ENCODE measurements at places on chromosomes 6 and 20. TPM values are rescaled to one million over a fixed set of nuclear protein-coding genes. Genes with fewer than 3 reads are reported as not detected.
A peak's percentile ranks its signal among the peaks of the same experiment; 100 is the strongest.

AKAP7 gene
- polyA plus RNA-seq = 12.7 TPM

CDH26 gene
- polyA plus RNA-seq = 0.95 TPM

GPR6 gene
- polyA plus RNA-seq = not detected

C6orf89 gene
- 30.6 TPM for polyA plus RNA-seq

RBPJL gene
- not detected for polyA plus RNA-seq

CCNC gene
- polyA plus RNA-seq = 44.0 TPM

CRISP2 gene
- polyA plus RNA-seq = not detected

WFDC12 gene
- not detected for polyA plus RNA-seq

MEP1A gene
- polyA plus RNA-seq = not detected

OLIG3 gene
- polyA plus RNA-seq = not detected

DNA sequence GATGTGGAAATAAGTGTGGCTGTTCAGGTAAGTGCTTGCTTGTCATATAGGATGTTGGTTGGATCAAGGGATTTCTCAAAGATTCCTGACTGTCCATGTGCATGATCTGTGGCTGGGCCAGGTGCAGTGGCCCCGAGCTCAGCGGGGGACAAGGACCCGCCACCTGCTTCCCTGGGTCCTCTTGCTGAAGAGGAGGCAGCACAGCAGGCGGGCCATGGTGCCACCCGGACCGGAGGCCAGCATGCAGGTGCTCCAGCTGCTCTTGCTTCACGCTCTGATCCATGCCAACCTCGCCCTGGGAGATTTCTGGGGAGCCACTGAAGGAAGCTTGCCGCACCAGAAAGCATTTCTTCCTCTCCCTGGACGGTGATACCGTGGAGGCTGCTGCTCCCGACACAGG is 173.8 kb downstream of the HIVEP2 start:
- no peak for DNase-seq

- DNase-seq = no peak
These were observed 164.1 kb upstream of the SALL4 start for GRCh38 chr20:51966296-51966971.

- DNase-seq = no peak
These were observed 65.9 kb downstream of the FAM135A start for GRCh38 chr6:70479236-70479635.

DNA sequence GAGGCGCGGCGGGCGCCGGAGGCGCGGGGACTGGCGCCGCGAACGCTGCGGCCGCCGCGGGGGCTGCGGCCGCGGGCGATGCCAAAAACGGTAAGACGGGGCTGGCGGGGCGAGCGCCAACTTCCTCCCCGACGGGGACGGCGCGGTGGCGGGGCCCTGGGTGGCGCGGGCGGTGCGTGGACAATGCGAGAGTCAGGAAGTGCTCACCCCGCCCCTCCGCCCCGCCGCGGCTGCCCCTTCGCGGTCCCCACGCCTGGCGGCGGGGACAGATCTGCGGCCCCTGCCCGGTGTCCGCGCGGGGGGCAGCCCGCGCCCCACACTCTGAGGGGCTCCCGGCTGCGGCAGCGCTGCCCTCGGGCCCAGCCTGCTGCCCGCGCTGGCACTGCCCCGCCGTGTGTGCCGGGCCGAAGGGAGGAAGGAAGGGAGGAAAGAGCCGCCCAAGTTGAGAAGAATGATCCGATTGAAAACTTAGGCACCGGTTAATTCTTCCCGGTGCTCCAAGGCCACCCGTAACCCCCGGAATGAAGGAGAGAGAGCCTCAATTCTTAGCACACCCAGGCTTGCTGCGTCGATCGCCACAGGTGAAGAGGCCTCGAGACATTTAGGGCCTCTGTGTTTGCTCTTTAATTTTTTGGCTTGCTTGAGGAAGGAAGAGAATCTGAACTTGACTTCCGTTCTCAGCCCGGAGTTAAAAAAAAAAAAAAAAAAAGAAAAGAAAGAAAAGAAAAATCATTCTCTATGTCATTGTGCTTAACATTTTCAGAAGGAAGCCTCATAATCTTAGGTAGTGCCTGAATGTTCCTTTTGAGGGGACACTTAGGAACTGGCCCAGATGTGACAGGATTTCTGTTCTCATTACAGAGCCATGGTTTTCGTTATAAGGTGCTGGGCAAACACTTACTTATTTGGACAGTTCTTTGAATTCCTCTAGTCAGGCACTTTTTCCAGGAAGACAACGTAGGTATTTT is 982 bp downstream of the HECA start:
- DNase-seq = no peak

DNA sequence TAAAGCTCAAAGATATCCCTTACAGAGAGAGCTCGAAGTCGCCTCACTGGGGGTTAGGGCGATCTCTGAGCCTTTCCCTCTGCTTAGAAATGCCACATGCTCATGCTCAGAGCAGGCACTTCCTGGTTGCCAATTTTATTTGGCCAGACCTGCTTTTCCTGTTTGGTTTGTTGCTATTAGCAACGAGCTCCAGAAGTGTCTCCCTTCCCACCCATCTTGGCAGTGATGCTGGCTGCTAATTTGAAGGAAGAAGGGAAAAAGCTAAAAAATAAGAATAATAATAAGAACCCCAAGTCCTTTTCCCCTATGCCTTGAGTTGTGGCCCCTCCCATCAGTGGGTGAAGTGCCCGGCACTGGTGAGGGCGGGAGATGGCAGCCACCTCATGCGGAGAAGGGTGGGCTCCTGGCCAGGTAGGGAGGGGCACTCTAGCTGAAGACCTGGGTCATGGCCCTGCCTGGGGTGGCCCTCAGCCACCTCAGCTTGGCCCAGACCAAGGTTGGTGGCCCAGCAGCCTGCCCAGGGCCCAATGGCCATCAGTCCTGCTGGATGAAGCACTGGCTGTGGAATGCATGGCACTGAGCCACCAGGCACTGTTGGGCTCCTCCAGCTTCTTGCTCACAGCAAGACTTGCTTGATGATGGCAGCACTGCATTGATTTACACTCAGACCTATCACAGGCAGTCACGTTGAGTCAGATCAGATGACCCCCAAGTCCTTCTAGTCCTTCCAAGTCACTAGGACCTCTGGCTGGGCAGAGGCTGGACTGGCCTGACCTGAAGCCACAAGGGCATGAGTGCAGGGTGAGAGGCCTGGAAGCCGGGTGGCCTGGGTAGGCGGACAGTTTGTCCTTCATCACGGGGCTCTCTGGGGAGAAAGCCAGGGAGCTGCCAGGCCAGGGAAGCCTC is 79.0 kb downstream of the SYNJ2 start:
- peak; percentile 74 for DNase-seq

DNA sequence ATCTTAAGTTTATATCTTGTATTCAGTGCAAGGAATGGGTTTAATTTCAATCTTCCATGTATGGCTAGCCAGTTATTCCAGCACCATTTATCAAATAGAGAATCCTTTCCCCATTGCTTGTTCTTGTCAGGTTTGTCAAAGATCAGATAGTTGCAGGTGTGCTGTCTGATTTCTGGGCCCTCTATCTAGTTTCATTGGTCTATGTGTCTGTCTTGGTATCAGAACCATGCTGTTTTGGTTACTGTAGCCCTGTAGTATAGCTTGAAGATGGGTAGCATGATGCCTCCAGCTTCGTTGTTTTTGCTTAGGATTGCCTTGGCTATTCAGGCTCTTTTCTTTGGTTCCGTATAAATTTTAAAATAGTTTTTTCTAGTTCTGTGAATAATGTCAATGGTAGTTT is 200.0 kb downstream of the MANEA start:
- no peak for DNase-seq

- no peak for DNase-seq
These were observed 2.1 kb downstream of the DLL1 start for GRCh38 chr6:170288852-170289179.

GRCh38 chr20:1818895-1819294 is 76.3 kb upstream of the SIRPA start:
- no peak for DNase-seq

DNA sequence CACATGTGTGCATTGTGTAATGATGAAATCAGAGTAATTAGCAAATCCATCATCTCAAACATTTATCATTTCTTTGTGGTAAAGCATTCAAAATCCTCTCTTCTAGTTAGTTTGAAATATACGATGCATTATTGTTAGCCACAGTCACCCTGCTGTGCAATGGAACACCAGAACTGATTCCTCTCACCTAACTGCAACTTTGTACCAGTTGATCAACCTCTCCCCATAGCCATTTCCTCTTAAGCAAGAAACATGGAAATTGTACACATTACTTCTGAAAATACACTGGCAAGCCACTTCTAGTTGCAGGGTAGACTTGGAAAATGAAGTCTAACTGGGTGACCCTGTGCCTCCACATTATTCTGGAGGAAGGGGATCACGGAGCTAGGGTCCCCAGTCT is 58.1 kb upstream of the ESR1 start:
- no peak for DNase-seq

GRCh38 chr6:5231289-5231688 is 29.5 kb downstream of the LYRM4 start:
- DNase-seq = no peak

DNA sequence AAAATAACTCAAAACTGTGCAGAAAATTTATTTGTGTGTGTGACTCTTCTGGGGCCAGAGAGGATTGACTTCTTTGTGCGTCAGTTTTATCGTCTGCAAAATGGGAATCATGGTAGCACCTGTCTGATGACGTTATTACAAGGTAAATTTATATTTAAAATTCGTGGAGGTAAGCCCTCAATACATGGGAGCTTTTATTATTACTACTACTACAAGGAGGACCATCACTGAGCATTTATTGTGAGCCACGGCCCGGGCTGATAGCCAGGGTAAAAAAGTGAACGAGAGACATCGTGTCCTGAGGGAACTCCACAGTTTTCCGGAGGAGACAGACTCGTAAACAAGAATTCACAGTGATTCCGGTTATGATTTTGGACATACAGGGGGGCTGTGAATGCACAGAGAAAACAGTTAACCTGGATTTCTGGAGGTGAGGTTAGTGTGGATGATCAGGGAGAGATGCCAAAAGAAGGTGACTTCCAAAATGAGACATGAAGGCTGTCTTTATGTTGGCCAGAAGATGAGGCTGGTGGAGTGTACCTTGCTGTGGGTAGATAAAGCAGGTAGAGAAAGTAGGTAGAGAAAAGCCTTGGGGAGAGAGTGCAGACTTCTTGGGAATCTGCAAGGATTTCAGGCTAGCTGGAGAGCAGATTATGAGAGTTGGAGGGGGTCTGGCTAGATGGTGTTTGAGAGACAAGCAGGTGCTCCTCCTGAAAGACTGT is 10.6 kb upstream of the SERINC3 start:
- no peak for DNase-seq

DNA sequence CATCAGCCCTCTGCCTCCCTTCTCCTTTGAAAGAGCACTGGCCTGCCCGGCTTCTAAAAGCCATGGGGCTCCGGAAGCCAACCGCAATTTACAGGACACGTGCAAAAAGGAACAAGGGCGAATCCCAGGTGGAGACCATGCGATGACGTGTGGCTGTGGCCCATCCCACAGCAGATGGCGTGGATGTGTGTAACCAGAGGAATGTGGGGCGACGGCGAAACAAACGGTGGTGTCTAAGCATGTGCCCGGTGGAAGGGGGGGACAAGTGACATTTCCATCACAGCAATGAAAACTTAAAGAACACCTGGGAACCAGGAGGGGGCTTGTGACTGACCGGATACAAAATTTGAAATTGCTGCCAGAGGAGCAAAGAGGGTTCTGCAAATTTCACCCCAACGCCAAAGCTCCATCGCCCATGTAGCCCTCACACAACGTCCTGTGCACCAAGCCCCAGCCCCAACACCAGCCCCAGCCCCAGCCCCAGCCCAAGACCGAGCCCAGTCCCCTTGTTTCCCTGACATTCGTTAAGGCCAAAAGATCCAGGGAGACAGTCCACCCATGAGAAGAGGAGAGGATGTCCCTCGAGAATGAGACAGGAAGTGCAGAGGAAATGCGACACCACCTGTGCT is 159.7 kb upstream of the ZNF337 start:
- DNase-seq = no peak

DNA sequence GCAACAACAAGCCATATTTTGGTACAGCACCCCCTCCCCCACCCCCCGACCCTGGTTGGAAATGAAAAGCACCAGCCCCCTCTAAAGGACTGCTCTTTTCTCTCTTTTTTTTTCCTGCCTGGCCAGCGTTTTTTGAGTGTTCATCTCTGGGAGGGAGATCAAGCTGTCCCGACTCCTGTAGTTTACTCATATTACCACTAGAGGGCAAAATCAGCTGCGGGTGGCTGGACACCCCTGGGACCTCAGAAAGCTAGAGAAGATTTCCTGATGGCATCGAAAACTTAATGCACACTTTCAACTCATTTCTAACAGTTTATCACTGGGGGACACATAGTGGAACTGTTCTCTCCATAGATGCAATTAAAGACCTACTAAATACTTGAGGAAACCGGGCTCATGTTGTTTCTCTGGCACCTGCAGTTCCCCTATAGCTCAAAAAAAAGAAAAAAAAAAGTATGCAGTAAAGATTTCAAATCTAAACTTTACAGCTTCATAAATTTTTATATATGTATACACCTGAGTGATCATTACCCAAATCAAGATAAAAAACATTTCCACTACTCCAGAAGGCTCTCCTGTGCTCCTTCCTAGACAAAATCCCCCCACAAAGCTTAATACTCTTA is 24.4 kb downstream of the CNBD2 start:
- peak; percentile 36 for DNase-seq

Measured in forelimb muscle (tissue), 1 donor.